ENCODE measurements at places on chromosomes 2 and 18. TPM values are rescaled to one million over a fixed set of nuclear protein-coding genes. Genes with fewer than 3 reads are reported as not detected.

GRCh38 chr2:165202239-165202638 lies 1.6 kb downstream of the SCN3A start:
- DNase-seq = no peak

Gene SCYGR4
- not detected for total RNA-seq

GRCh38 chr18:45876161-45876560 lies 50.7 kb downstream of the SIGLEC15 start:
- DNase-seq = no peak

GRCh38 chr2:9226458-9227380 lies 20.1 kb downstream of the ASAP2 start:
- DNase-seq = no peak

Gene REG1B
- not detected for total RNA-seq

GRCh38 chr18:69935319-69936190 lies 12.1 kb downstream of the CD226 start:
- no peak for DNase-seq

Gene PCARE
- total RNA-seq = not detected

- no peak for DNase-seq
Measured at GRCh38 chr2:136693966-136694365, 71.4 kb upstream of the THSD7B start.

Gene CFC1B
- total RNA-seq = not detected

GRCh38 chr2:149033716-149034115 lies 4.8 kb upstream of the LYPD6B start:
- no peak for DNase-seq

Gene SRD5A2
- total RNA-seq = not detected

DNA sequence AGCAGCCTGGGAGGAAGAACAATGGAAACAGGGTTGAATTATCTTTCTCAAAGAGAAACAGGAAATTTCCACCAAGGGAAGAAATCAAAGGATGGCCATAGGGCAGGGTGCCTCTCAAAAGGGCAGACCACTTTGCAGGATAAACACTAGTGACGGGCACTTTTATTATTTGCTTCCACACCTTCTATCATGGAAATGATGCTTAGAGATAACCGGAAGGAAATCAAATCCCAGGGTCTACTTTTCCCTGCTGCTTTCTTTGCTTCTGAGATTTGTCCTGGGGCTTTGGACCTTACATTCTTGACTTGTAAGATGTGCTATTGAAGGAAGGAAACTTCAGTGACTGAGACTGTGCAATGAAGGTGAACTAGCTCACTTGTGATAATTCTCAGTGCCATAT lies 1.1 kb upstream of the SCN9A start:
- no peak for DNase-seq

DNA sequence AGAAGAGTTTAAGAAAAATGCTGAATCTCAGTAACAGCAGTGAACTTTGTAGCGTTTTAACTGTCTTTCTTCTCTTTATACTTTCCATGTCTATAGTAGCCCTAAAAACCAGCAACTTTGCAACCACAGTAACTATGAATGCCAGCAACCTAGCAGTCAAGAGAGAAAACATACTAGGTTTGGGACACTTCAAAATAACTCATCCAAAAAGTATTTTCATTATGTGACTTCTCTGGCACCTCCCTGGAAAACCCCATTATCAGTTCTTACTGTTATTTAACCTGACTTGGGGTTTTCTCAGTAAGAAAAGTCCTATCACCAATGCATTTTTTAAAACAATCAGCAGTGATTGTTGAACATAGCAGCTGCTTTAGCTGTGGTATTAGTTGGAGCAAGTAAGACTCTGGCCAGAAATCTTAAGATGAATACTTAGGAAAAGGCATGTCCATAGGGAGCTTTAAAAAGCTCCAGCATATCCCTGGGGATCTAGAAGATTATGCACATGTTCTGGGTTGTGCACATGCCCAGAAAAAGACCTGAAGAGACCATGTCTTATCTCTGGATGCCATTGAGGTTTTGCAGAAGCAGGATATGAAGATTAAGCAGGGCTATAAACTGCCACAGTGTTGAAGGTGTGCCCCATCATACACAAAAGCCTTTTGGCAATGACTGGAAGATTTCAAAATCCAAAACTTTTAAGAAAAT lies 411.3 kb downstream of the CMPK2 start:
- DNase-seq = no peak

DNA sequence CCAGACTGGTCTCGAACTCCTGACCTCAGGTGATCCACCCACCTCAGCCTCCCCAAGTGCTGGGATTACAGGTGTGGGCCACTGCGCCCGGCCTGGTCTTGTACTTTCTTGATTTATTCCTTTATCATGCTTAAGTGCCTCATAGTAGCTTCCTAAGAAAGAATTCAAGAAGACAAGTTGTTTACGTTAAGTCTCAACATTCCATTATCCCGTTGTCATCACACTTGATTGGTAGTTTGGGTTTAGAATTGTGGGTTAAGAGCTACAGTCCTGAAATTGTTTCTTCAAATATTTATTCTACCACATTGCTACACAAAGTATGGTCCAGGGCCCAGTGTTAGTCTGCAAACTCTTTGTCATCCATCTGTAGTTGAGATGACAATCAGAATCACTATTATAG lies 194.0 kb downstream of the VWC2L start:
- no peak for DNase-seq

Gene ANKRD30B
- total RNA-seq = under 0.01 TPM

Gene CD207
- total RNA-seq = under 0.01 TPM

Gene MSTN
- not detected for total RNA-seq

DNA sequence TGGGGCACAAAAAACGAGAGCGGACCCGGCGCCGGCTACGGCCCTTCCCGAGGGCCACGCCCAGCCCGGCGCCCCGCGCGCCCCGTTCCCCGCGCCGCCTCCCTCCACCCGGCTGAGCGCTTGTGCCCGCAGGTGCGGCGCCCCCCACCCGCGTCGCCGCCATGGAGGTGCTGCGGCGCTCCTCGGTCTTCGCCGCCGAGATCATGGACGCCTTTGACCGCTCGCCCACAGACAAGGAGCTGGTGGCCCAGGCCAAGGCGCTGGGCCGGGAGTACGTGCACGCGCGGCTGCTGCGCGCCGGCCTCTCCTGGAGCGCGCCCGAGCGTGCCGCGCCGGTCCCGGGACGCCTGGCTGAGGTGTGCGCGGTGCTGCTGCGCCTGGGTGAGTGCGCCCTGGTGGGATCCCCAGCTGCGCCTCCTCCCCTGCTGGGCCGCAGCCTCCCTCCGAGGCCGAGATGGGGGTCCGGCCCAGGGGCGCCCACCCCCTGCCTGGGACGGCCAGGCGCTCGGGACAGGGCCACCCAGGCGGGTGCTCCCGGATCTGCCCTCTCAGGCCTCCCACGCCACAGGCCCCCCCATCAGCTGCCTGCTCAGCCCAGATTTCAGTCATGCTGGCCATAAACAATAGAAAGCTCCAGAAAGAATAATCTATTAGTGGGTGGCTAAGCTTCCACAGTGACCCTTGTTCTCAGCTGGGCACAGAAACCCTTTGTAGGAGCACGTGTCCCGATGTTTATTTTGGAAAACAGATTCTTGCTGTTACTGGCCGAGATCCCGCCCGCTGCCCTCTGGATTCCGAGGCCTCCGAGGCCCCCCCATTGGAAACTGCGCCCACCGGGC lies 997 bp downstream of the BOK start:
- peak; percentile 85 for DNase-seq

Gene ZNF512
- total RNA-seq = 8.9 TPM

Gene CFAP221
- not detected for total RNA-seq

GRCh38 chr2:217077831-217078407 lies 218.1 kb upstream of the TNP1 start:
- DNase-seq = no peak

DNA sequence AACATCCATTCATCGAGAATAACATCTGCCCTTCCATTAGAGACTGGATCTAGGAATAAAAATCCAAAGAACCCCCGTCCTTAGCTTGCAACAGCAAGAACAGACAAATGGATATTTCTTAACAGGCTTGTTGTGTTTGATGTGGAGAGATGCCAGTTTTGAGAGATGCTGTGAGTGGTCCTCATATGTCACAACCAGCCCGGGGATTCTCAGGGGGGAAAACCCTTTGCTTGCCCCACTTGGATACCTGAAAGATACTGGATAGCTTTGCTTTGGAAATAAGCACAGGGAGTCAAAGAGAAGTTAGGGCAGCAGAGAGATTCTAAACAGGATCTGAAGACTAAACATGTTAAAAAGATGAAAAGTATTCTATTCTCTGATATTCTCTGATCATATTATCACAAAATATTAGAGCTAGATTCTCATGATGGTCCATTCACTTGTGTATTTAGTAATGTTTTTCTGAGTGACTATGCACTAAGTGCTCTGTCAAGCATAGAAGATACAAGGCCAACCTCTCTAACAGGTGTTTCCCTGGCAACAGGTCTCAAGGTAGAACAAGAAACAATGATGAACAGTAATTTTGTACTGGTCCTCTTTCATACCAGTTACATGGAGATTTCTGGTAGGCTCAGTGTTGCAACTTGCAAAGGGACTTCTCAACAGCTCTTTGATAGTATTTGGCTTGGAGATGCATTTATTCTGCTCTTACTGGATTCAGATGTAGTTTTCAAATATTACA lies 348.2 kb downstream of the MYCN start:
- DNase-seq = no peak

- DNase-seq = no peak
Measured at GRCh38 chr2:209499069-209499468, 75.2 kb downstream of the MAP2 start.

- no peak for DNase-seq
Measured at GRCh38 chr18:50706199-50706598, 113.6 kb downstream of the MRO start.

DNA sequence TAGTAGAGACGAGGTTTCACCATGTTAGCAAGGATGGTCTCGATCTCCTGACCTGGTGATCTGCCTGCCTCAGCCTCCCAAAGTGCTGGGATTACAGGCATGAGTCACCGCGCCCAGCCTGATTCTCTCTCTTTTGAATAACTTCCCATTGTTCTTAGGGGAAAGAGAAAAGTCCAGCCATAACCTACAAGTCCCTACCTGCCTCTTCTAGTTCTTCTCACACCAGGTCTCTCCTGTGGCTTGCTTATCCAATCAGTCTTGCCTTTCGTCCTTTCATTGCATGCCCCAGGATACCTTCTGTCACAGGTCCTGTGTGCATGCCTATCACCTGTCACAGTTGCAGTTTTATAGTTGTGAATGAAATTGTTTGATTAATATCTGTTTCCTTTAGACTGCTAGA lies 148.1 kb downstream of the SLC4A3 start:
- DNase-seq = no peak

DNA sequence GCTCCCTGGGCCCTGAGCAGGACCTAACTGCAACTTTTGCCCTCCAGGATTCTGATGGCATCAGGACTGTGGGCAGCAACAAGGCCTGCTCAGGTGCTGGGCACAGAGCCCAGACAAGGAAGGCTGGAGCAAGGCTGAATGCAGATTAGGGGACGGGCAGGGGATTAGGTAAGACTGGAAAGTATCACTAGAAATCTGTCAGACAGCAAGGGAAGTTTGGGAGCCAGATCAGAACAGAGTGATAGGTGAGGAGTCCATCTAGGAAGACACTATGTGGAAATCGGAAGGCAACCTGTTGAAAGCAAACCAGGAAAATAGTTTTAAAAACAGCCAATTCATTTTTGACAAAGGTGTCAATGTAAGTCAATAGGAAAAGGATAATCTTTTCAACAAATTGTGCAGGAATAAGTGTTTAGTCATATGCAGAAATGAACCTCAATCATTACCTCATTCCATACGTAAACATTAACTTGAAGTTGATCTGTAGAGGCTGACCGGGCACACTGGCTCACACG lies 56.4 kb upstream of the STPG4 start:
- DNase-seq = no peak

DNA sequence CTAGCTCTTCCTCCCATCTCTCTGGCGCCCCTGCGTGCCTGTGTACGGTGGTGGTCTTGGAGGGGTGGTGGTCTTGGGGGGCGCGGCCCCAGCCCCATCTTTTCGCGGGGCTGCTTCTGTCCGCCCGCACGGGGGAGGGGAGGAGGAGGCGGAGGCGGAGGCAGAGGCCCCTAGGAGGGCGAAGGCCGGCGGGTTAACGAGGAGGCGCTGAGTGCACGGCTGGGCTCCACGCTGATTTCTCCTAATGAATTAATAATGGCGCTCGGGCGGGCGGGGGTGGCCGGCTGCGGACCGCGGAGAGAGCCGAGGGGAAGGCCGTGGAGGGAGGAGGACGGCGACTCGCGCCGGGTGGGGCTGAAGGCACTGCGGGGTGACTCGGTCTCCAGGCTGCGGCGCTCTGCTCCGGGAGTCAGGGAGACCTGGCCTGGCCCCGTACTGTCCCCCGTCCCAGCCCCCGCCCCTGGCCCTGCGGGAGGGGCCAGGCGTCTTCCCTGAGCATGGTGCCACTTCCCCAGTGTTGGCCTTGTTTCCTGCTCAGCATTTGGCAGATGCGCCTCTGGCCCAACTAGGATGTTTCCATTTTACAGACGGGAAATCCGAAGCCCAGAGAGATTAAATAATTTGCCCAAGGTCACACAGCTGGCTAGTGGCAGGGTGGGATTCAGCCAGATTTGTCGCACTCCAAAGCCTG lies 6.0 kb downstream of the GAREM2 start:
- DNase-seq = peak; percentile 8

DNA sequence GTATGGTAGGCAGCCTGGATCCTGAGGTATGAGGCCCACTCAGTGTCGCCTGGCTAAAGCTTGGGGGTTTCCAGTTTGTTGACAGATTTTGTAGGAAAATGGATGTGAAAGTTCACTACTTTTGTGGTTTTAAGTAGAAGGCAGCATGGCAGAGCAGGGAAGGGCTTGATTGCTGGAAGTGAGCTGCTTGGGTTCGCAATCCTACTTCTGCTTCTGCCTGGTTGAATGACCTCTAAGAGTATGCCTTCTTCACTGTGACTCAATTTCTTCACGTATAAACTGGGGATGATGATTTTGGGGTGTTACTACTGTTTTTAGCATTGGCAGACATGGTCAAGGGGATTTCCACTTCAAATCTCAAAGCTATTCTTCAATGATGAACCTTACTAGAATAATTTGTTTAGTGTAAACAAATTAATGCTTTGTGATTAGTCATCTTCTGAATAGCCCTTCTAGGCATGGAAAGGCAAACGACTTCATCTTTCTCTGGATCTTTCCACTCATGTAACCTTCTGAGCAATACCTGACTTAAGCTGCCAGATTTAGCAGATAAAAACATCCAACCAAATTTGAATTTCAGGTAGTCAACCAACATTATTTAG lies 13.2 kb downstream of the BMP10 start:
- DNase-seq = no peak

DNA sequence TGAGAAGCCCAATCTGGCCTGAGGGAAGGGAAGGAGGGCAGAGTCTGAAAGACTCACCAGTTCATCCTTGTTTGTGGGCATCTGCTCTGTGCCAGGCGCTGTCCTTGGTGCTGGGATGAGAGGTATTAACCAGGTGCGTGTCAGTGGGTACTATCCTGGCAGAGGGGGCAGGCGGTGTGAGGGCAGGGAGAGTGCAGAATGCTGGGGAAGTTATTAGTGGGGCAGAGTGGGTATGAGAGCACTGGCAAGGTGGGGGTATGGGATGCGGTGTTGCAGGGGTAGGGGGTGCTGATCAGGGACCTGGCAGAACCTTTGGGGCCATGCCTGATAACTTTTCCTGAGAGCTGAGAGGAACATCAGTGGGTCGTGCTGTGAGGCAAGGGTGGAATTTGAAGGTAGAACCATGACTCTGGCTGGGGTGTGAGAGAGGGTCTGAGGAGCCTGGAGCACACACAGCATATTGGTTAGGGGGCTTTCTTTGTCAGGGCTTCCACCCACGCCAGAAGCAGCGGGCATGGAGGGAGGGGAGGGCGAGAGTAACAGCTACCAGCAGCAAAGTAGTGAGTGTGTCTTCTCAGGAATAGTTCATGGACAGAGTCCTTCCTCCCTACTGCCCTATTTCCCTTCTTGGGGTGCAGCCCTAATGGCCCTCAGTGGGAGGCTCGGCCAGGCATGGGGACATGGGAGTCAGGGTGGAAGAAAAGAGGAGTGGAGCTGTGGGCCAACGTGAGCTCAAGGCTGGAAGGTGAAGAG lies 290.7 kb downstream of the CYP26B1 start:
- DNase-seq = peak; percentile 31
